ENCODE measurements at places on chromosomes 13 and 19.

GRCh38 chr19:53646144-53646543, 14.3 kb downstream of the DPRX start:
- no peak for DNase-seq

DNA sequence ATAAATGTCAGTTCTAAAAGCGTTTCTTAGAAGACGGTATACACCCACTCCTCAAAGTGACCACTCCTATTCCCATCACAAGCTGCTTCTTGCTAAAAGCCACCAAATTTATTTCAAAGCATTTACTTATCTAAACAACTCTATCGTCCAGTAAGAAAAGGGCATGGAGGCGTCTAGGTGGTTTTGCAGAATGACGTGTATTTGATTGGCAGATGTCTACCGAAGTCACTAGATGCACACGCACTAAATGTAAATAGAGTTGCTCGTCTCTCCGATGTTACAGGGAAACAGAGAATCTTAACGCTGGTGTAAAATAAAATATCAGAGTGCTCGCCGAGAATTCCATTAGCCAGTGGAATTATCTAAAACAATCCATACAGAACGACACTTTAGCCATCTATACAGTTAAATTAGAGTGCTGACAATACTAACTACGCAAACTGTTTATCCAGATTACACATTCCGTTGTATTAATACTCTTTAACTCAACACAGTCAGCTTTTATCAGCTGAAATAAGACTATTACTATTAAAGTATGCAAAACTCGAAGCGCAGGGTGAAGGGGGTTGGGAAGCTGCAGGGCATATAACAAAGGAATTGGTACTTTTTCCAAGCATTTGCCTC, 1.9 kb downstream of the KLF12 start:
- no peak for DNase-seq

- no peak for DNase-seq
Measured at GRCh38 chr19:5128251-5128935, 159.5 kb downstream of the KDM4B start.

DNA sequence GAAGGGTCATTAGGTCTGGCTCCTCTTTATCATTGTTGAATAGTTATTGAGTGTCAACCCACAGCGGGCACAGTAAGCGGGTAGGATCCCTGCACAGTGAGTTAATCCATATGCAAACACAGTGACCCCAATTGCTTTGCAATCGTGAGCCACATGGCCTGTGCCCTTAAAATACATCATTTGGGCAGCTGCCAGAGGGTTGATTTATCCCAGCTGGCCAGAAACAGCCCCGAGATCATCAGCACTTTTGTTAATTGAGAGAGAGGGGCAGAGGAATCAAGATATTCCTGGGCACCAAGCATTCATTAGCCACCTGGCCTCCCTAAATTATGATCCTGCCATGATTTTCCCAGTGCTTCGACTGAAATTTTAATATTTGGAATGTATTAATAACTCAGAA, 9.8 kb upstream of the CNMD start:
- DNase-seq, result no peak

- no peak for DNase-seq
Measured at GRCh38 chr19:17338433-17339078, 1.2 kb downstream of the GTPBP3 start.

DNA sequence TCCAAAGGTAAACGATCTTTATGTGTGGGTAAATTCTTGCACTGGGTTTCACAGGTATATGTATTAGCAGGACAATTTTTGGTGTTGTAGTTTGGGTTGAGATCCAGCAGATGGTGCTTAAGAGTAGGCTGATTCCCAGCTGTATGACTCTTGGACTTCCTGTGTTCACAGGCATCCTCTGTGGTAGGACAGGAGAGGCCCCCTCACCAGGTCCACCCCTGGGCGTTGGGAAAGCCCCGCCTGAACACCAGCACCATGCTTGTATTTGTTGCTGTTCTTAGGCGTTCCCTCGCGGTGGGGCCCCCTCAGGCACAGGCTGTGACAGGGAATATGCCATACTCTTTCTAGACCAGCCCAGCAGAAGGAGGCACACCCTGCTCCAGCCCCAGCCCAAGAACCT, 49.5 kb upstream of the PCDH17 start:
- no peak for DNase-seq

- DNase-seq, result no peak
Measured at GRCh38 chr13:24713022-24713421, 32.8 kb downstream of the ATP12A start.

GRCh38 chr19:1871140-1871597, 7.8 kb upstream of the KLF16 start:
- no peak for DNase-seq

GRCh38 chr19:46159418-46160232, 11.6 kb downstream of the IGFL2 start:
- no peak for DNase-seq

GRCh38 chr13:112754281-112755025, 64.6 kb downstream of the ATP11A start:
- DNase-seq, result no peak

GRCh38 chr19:16860118-16860517, 28.7 kb upstream of the F2RL3 start:
- DNase-seq, result no peak

DNA sequence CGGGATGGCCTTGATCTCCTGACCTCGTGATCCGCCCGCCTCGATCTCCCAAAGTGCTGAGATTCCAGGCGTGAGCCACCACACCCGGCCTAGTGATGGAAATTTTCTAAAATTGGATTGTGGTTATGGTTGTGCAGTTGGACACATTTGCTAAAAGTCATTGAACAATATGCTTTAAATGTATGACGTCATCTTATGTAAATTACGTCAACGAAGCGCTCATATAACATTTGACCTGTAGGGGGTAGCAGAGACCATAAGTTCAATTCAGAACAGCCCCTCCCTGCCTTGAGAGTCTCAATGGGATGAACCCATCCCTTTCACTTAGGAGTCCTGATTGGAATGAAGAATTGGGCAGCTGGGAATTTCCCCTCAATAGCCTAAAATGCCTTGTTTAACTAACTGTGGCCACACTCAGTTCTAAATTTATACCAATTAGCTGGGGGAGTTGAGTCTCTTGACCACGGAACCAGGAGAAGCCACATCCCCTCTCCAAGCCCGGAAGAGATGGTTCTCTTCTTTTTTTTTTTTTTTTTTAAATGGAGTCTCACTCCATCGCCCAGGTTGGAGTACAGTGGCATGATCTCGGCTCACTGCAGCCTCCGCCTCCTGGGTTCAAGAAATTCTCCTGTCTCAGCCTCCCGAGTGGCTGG, 15.2 kb upstream of the TLE6 start:
- DNase-seq, result peak; percentile 74

DNA sequence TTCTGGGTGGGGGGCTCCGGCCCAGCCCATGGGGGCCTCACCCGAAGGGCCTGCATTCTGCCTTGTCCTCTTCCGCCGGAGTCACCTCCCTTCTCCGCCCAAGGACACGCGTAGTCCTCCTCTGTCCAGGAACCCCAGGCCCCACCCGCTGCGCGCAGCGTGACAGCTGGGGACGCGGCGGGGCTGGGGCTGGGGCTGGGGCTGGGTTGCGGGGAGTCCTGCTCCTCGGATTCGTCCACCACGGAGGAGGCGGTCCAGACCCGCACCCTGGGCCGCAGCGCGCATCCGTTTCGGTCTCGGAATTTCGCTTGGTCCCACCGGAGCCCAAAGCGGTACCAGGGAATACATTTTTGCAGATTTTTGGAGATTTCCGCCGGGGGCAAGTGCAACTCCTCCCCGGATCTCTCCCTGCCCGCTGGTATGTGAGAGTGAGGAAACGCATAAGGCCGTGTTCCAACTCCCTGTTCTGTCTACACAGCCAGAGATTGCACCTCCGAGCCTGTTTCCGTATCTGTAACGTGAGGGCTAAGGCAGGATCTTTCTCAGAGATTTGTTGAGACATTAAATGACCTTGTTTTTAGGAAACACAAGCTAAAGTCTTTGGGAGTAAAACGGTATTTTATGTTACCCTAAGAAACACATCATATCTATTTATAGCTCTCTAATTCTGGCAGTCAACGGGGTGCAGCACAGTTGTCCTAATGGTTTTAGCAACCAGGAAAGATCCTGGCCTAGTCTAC, at the start of gene COX7A1:
COX7A1 (minus strand) TSS at position 96 of the 740 bp plus-strand sequence; CDS start at position 56, 40 bp downstream.
- DNase-seq, result no peak

- no peak for DNase-seq
Measured at GRCh38 chr19:13228561-13228960, 78.3 kb downstream of the IER2 start.

DNA sequence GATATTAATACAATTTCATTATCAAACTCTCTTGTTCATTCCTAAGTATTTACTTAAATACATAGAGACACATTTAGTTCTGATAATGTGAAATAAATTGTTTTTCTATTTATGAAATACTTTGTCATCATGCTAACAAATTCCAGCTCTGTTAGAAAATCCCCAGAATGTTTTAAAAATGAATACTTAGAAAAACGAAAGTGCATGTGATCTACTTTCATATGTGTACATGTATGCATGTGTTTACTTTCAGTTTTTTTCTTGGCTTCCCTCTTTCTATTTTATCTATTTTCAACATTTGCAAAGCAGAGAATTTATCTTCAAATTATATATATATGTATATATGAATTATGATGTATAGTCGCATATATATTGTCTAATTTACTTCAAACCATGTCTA, 1110.0 kb upstream of the PCDH20 start:
- DNase-seq, result no peak

- no peak for DNase-seq
Measured at GRCh38 chr13:24038841-24039330, 121.6 kb upstream of the SPATA13 start.

DNA sequence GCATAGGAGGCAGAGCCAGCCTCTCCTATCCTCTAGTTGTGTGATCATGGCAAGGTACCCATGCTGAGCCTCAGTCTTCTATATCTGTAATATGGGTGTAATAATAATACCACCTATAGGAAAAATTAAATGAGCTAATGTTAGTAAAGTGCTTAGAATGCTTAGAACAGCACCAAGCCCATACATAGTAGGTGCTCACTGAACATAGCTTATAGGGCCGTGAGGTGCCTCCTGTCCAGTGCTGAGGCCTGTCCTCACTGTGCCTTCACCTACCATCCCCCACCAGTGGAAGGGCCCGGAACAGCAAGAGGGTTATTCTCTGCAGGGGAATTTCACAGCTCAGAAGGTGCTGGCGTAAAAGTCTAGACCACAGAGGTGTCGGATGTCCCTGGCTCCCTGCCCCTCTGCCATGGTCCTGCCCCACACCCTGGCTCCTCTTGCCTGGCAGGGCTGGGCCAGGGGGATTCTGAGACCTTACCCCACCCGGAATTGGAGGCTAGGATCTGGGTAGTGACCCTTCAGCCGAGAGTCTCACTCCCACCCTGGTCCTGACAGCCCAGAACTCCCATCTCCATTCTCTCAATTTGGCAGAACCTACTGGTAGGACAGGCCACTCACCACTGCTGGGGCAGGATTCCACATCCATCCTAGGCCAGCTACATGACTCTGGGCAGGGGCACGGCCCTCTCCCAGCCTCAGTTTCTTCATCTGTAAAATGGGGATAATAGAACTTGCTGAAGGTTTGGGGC, 2.2 kb upstream of the SCN1B start:
- no peak for DNase-seq

- no peak for DNase-seq
Measured at GRCh38 chr13:100347968-100348367, 240.6 kb downstream of the GGACT start.

- no peak for DNase-seq
Measured at GRCh38 chr13:112905086-112905485, 63.9 kb upstream of the MCF2L start.

DNA sequence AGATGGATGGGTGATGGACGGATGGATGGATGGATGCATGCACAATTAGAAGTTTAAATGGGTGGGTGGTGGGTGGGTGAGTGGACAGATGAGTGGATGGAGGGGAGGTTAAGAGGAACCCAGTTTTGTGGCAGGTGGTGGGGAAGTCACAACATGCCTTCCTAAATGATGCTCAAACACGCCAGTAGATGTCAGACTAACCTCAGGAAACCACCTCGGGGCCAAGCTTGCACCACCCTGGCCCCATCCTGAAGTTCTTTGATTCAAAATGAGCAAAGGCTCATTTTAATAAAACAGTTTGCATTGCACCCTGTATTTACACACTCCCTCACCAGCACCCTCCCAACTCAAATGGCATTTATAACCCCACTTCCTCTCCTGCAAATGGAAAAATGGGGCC, 91.4 kb upstream of the CACNA1A start:
- DNase-seq, result no peak

DNA sequence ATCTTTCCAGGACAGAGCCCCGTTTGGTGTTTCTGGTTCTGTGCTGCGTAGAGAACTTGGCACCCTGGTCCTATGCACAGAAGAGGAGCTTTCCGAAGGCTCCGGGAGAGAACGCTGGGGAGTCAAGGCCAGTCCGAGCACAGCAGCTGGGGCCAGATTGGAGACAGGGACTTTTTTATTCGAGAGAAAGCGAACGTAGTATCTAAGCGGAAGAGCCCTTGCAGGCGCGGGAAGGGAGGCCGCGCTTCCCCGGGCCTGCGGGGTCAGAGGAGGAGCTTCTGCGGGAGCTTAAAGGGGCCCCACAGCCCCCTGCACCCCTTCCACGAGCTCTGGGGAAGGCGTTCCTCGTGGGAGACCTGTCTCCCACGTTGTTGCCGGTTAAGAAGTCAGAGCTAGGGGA, 48.6 kb upstream of the ARHGEF7 start:
- DNase-seq, result no peak

DNA sequence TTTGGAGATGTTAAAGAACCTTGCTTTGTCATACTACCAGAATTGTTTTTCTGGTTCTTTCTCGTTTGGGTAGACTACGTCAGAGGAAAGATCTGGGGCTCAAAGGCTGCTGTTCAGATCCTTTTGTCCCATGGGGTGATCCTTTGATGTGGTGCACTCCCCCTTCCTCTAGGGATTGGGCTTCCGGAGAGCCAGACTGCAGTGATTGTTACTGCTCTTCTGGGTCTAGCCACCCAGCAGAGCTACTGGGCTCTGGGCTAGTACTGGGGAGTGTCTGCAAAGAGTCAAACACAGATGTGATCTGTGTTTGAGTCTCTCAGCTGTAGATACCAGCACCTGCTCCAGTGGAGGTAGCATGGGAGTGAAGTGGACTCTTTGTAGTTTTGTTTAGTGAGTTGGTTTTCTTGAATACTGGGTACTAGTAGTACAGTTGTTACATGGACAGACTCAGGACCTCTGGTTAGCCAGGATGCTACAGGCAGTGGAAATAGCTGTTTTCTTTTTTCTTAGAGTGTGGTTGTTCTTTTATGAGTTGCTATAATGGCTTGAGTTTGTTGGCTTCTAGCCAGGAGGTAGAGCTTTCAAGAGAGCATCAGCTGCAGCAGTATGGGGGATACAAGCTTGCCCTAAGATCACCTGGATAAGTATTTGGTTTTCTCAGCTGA, 34.4 kb downstream of the DNAJC15 start:
- peak; percentile 37 for DNase-seq

GRCh38 chr13:86006317-86006716, 207.1 kb upstream of the SLITRK6 start:
- DNase-seq, result no peak

DNA sequence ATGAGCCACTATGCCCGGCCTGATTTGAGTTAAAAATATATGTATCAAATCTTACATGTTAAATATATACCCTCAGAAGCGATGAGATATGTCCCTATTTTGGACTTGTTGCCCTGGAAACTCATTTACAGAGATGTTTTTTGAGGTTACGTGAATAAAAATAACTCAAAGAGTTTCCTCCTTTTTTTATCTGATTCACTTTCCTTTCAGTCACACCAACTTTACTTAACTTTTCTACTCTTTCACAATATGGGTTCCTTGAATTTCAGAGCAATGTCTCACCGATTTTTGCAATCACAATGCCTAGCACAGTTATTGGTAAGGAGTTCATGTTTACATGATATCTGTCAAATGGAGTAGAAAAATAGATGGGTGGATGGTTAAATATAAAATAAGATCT, 2.3 kb downstream of the OR7C2 start:
- DNase-seq, result no peak

Data from NCI-H187 (cell line).